Fibroblast of skin of left biceps (primary cell): ENCODE measurements at places on chromosomes 3 and 15.

DNA sequence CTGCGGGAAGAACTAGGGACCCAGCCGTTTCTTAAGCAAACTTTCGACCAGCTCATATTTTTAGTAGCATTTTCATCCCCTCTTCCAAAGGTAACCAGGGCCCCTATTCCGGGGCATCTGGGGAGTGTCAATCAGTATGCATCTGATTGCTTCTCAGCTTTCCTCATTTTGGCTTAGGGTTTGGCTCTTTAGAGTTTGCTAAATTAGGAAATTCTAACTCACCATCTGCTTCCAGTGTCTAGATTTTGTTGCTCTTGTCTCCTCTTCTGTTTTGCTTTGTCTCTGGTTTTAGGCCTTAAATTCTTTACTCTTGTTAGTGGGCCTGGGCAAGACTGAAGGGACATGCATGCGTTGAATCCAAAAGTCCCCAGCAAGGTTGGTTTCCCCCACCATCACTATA lies 9.6 kb upstream of the ABTB1 start:
- no peak for DNase-seq

DNA sequence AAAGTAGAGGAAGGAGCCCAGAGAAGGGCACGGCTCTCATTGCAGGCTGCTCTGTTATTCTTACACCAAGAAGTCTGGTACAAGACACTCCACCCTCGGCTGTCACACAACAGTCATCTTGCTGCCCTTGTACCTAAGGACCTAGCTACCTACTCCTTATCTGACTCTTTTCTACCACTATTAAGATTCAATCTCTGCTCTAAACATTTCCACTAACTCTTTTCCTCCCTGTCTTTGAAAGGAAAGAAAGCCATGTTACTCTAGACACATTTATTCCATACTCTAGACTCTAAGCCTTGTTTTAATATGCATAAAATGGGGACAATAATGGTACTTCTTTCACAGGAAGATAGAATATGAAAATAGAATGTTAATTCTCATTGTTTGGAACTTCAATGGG lies 73.3 kb upstream of the C3orf49 start:
- no peak for DNase-seq

DNA sequence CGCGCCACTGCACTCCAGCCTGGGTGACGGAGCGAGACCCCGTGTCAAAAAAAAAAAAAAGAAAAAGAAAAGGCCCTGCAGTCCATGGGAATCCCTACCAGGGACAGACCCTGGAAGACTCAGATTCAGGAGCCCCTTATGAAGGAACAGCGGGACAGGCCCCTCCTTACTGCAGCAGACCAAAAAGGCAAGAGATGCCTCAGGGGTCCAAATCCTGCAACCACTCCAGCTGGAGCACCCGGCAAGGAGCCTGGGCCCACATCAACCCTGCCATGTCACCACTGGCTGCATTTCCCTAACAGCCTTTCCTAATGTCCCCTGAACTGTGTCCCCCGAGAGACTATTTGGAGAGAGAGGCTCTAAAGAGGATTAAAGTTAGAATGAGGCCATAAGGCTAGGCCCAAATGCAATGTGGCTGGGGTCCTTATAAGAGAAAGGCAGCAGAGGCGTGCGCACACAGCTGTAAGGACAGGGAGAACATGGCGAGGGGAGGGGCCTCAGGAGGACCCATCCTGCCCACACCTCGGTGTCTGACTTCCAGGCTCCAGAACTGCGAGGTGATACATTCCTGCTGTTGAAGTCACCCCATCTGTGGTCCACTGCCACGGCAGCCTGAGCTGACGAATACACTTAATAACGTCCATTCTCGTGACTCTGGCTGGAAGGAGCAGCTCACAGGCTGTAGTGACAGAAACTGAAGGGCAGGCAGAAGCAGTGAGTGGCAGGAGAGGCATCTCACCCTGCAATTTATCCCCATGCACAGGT lies 78.1 kb downstream of the ATP10A start:
- DNase-seq = peak; percentile 84

DNA sequence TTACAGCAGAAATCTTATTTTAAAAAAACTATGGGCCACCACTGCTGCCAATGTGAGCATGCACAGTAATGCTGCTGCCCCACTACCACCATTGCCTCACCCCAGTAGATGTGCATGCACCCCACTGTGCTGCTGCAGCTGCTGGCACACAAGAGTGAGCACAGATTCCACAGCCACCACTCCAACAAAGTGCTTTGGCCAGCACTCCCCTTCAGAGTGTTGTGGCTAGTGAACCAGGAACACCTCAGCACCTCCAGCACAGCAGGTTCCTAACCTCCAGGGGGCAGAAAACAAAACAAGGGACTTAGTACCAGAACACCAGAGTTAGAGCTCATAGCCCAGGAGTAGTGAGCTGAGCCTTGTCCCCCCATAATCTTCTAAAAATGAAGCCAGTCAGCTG lies 629.6 kb downstream of the PYDC2 start:
- no peak for DNase-seq

DNA sequence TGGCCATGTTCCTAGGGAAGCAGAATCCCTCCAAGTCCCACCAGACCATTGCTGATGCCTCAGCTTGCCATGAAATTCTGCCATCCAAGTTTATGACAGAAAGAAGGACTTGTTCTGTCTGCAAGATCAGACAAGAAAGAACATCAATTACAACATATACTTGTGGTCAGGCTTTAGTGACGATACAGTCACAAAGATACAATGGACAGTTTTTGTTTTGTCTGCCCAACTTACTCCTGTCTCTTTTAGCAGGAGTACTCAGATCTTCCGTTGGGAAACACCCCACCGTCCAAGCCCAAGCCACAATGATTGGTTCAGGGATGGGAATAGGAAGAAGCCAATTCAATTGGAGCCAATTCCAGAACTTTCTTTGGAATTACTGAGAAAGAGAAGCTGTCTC lies 15.7 kb downstream of the KLHL6 start:
- no peak for DNase-seq

DNA sequence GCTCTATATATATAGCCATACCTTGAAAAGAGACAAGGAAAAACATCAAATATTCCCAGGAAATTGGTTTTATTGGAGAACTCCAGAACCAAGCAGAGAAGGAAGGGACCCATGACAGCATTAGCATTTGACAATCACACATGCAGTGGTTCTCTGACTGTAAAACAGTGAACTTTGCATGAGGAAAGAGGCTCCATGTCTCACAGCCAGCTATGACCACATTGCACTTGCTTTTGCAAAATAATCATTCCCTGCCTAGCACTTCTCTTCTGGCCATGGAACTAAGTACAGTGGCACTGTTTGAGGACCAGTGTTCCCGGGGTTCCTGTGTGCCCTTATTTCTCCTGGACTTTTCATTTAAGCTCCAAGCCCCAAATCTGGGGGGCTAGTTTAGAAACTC lies 85.5 kb downstream of the TGFBR2 start:
- DNase-seq = no peak

DNA sequence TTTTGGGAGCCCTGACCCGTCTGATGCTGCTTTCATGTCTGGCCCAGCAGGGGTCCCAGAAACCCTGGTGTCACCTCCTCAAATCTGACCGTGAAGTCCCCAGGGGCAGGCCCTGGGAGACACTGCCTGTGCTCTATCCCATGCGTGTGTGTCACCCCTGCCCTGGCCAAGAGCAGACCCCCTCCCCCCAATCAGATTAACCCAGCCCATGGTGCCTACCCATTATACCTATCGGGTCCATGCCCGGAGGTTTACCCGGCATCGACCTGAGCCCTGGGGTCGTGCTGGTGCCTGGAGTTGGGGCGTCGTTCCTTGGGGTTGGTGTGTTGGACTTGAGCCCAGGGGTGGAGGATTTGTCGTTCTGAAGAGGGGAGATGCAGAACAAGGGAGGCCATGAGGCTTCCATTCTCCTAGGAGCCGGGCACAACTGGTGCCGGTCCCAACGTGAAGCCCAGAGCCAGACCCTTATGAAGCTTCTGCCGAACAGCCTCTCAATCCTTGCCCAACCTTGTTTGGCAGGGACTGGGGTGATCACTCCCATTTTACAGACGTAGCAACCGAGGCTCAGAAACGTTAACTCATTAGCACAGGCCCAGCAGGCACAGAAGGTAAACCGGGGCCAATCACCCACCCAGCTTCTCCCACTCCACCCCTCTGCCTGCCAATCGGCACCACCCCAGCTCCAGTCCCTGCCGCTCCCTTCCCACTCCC lies 39.6 kb downstream of the TLE3 start:
- DNase-seq = no peak

DNA sequence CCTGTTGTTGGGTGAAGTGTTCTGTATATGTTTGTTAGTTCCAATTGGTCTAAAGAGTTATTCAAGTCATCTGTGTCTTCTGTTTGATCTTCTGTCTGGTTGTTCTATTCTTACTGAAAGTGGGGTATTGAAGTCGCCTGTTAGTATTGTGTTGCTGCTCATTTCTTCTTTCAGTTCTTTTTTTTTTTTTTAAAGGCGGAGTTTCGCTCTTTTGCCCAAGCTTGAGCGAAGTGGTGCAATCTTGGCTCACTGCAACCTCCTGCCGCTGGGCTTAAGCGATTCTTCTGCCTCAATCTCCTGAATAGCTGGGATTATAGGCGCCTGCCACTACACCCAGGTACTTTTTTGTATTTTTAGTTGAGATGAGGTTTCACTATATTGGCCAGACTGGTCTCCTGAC lies 23.5 kb downstream of the PFN2 start:
- DNase-seq = no peak

- no peak for DNase-seq
These were observed 145.2 kb downstream of the P3H2 start for GRCh38 chr3:189975391-189975990.

GRCh38 chr3:113499081-113499480 lies 15.9 kb downstream of the SPICE1 start:
- no peak for DNase-seq

- DNase-seq = no peak
These were observed 74.3 kb downstream of the SIDT1 start for GRCh38 chr3:113606539-113607218.

DNA sequence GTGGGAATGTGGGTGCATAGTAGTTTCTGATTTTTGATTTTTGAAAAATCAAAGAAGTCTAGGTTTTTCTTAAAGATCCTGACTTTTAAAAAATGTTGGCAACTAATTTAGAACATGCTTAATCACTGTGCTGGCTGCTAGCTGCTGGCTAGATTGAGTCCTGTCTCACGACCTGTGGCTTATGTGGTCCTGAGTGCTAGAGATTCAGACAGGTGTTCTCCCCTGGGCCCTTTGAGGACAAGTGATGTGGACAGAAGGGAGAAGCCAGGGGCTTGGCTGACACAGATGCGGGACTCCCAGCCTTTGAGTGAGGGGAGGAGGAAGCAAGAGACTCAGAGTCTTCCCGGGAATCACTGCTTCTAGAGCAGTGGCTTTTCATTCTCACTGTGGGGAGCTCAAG lies 47.5 kb downstream of the CORO2B start:
- DNase-seq = no peak

- DNase-seq = no peak
These were observed 5.5 kb downstream of the GRIP2 start for GRCh38 chr3:14534516-14535191.

- DNase-seq = no peak
These were observed 207.3 kb downstream of the NECTIN3 start for GRCh38 chr3:111278959-111279358.

DNA sequence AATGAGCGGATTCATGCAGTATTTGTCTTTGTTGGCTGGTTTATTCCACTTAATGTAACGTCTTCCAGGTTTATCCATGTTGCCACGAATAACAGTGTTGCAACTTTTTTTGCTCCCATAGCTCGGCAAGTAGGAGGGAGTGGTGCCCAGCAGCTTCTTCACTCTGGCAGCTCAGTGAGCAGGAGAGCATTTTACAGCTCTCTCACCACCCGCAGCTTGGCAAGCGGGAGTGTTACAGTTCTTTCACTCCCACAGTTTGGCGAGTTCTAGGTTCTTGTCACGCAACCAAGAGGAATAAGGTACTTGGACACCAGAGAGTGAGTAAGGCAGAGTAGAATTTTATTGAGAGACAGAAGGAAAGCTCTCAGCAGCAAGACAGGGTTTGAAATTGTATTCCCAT lies 935.2 kb downstream of the TBL1XR1 start:
- no peak for DNase-seq

DNA sequence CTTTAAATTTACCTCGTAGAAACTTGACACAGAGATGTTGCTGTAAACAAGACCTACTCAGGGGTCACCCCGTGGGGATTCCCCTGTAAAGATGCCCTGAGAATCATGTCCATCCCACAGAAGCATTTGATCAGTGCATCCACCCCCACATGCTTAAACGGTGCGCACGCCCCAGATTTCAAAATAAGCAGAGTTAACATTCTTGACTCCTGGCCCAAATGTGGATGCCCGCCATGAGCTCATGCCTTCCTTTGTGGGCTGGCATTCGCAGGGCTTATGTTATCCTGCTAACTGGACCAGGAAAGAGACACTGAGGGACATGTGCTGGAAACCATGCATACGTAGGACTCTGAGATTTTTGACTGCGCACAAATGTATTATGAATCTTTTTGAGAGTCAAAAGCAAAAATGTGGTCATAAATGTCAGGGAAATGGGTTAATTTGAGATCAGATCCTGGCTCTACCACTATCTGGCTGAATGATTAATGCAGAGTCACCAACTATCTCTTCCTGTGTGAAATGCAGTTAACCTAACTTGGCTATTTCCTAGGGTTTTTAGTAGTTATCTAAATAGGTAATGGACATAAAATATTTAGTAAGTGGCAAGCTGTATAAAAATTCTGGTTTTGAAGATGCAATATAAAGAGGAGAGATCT lies 9.1 kb upstream of the TP63 start:
- DNase-seq = no peak

DNA sequence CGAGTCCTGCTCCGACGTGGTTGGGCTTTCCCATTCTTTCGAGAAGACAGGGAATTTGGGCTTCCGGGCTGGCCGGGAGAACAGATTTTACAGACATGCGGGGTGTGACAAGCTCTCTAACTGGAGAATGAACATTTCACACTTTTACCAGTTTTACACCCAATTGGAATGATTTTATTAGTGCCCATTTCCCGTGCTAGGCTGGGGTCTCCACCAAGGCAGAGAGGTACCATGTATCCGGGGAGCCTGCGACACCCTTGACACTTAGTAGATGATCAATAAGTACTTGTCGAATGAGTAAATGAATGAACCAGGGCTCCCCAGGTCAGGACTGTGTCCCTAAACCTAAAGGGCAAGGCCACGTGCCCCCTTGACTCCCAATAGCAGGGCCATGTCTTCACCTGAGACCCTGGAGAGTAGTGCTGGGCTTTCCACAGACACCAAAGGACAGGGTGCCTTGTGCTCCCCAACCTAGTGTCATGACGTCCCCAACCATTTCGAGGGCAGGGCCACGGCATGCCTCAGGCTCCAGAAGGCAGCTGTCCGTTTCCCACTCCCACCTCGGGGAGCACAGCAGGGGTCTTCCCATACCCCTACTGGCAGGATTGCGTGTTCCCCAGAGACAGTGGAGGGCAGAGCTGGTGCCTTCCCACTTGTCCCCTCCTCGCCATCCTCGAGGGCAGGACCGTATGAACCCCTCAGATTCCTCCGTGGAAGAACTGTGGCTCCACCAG lies 679 bp upstream of the MYD88 start:
- DNase-seq = no peak

GRCh38 chr3:44098656-44099415 lies 142.8 kb upstream of the TOPAZ1 start:
- DNase-seq = no peak

GRCh38 chr3:152843955-152844354 lies 9.0 kb downstream of the P2RY1 start:
- no peak for DNase-seq
